ENCODE measurements at places on chromosomes 12 and 14. TPM values are rescaled to one million over a fixed set of nuclear protein-coding genes. Genes with fewer than 3 reads are reported as not detected.
A peak's percentile ranks its signal among the peaks of the same experiment; 100 is the strongest.

GRCh38 chr12:12185414-12185813 lies 81.4 kb downstream of the LRP6 start:
- DNase-seq: no peak

DNA sequence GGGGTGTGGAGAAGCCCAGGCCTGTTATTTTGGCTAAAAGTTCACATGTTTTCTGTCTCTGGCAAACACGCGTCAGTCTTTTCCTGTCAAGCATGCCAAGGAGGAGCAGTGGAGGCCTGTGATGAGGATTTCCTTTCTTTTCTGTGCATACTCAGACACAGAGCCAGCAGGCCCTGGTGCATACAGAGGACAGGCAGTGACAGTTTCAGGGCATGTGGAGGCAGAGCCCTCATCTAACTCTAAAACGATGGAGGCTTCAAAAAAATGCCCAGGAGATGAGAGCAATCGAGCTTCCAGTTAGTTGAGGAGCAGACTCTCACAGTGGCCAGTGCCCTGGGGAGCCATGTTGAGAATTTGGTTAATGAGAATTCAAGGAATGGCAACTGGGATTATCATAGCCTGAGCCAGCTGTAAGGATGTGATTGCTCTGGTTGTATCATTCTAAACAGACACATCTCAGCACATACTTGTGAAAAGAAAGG lies 66.5 kb downstream of the TRAFD1 start:
- DNase-seq: peak; percentile 79

DNA sequence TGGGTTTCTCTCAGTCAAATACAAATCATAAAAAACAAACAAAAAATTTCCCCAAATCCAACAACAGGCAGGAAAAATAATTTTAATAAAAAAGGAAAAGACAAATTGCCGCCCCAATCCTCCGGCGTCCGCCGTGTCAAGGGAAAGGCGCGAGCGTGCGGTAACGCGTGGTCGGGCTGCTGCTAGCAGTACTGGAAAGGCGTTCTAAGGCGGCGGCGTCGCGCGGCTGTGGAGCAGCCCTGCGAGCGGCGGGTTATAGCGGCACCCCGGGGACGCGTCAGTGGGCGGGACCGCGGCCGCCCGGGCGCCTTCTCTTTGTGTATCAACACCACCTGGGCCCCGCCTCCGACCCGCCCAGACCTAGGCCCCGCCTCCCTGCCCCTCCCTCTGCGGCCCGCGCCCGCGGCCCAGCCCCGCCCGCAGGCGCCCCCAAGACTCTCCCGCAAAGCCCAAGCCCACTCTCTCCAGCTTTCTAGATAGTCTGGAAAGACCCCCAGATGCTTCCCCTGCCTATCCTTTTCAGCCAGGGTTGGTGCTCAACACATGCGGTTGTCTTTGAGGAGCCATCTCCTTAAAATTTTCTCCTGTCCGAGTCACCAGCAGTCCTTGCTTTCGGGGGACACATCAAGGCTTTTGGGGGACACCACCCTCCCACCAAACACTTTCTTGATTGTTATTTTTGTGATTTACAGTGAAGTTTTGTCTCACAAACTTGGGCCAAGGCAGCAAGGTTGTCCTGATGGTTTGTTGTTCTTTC lies at the start of gene SLC38A2:
Gene SLC38A2, minus strand, starts transcription at position 230 of the 757 bp plus-strand sequence. CDS start 1,480 bp downstream, outside the sequence.
- peak; percentile 81 for DNase-seq

DNA sequence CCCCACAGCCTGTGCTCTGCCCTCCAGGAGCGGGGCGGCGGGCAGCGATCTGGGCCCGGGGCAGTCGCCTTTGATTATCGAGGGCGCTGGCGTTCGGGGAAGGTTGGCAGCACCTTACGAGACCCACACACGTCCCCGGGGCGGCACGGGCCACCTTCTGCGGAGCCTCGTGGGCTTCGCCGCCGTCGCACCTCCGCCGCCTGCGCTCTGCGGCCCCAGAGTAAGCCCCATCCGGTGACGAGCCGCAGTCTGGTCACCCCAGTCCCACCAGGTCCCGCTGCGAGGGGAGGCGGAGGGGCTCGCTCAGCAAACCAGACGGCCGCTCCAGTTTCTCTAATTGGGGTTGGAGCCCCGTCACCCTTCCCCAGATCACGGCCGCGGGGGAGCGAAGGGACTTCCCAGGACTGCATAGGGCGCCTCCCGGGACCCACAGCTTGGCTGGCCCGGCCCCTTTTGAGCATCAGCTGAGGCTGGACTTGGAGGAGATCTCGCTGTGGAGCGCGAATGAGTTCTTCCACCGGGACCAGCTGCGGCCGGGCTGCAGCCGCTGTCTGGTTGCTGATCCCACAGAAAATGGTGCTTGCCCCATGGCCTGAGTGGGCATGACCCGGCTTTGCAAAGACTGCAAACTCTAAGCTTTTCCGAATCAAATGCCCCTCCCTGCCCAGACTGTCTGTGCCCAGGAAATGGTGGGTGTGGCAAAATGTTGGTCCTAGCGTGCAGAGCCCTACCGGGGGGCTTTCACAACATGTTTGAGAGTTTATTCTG lies 560 bp downstream of the LGALS3 start:
- peak; percentile 66 for DNase-seq

- no peak for DNase-seq
Observed at GRCh38 chr12:99035803-99036202, 390.7 kb downstream of the APAF1 start.

GRCh38 chr14:97219431-97220017 lies 422.3 kb downstream of the VRK1 start:
- no peak for DNase-seq

- DNase-seq: no peak
Observed at GRCh38 chr12:46442738-46443137, 70.2 kb upstream of the SLC38A2 start.

- no peak for DNase-seq
Observed at GRCh38 chr12:123171967-123172366, 21.1 kb upstream of the PITPNM2 start.

GRCh38 chr14:75258079-75258802 lies 20.4 kb upstream of the FOS start:
- no peak for DNase-seq

DNA sequence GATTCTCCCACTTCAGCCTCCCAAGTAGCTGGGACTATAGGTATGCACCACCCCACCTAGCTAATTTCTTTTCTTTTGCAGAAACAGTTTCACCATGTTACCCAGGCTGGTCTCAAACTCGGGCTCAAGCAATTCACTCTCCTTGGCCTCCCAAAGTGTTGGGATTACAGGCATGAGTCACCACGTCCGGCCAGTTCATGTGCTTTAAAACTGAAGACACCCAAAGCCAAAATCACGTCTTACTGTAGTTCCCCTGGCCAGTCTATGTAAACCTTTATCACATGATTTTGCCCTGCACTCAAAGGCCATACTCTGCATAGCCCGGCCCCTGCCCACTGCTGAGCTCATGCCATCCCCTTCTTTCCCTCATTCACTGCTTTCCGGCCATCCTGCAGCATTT lies 4.5 kb downstream of the ALKBH2 start:
- DNase-seq: no peak

DNA sequence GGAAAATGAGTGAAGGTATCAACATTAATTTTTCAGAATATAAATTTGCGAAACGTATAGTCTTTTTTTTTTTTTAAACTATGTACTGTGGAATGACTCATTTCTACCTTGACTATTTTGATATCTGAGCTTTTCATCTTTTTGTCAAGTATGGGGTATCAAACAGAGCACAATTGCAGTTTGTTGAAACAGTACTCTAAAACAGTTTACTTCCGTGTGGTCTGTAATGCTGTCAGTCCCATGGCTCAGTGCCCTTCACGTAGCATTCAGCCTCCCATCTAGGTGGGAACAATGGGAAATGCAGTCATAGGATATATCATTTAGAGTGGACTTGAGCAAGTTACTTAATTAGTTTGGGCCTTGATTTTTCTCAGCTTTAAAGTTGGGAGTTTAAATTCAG lies 139.5 kb downstream of the ERC1 start:
- DNase-seq: peak; percentile 10

GRCh38 chr14:65164068-65164824 lies 61.9 kb upstream of the MAX start:
- no peak for DNase-seq

GRCh38 chr14:46008348-46008747 lies 643.2 kb downstream of the RPL10L start:
- DNase-seq: no peak

DNA sequence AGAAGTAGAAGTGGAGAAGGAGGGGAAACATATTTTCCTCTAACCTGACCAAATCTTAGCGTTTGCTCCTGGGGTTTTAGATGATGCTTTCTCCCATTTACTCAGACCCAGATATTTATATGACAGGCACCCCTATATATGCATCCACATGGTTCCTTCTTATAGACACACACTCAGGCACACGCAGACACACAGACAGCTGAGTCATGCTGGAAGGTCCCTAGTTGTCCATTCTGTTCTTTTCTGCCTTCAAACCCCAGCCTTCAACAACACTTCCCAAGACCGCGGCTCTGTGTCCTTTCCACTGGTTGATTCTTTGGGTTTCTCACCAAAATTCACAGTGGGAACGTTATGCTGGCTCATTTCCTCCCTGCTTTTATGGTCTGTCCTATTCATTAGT lies 52.1 kb downstream of the HSPB8 start:
- no peak for DNase-seq

- peak; percentile 53 for DNase-seq
Observed at GRCh38 chr12:124667506-124668326, 100.3 kb upstream of the NCOR2 start.

DNA sequence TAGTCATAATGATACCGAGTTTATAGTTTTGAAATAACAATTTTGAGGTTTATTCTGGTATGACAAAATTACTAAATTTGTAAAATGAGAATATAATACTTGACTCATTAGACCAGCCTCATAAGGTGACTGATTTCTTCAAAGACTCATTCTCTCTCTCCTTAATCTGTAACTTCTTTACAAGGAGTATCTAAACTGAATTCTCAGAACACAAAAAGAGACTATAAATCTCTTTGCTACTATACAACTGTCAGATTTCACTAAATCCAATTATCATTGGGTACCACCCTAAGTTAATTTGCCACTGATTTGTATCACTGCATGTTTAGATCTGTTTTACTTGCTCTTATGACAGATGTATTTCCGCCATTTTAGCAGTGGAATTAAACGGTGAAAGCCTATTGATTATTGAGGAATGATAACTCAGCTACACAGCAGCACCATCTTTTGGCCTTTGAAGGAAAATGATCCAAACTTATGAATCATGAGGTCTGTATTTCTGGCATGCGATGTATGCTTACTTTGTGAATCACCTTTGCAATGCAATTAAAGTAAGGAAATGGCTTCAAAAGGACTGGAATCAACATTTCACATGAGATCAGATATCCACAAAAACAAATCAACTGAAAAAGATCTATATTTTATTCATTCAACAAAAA lies 161.2 kb downstream of the RERGL start:
- DNase-seq: peak; percentile 87

DNA sequence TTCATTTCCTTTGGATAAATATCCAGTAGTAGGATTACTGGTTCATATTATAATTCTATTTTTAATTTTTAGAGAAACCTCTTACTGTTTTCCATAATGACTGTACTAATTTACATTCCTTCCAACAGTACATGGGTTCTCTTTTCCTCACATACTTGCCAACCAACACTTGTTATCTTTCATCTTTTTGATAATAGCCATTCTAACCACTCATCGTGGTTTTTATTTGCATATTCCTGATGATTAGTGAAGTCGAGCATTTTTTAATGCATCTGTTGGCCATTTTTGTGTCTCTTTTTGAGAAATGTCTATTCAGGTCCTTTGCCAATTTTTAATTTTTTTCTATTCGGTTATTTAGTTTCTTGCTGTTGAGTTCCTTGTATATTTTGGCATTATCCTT lies 457.7 kb upstream of the PDE3A start:
- DNase-seq: no peak

DNA sequence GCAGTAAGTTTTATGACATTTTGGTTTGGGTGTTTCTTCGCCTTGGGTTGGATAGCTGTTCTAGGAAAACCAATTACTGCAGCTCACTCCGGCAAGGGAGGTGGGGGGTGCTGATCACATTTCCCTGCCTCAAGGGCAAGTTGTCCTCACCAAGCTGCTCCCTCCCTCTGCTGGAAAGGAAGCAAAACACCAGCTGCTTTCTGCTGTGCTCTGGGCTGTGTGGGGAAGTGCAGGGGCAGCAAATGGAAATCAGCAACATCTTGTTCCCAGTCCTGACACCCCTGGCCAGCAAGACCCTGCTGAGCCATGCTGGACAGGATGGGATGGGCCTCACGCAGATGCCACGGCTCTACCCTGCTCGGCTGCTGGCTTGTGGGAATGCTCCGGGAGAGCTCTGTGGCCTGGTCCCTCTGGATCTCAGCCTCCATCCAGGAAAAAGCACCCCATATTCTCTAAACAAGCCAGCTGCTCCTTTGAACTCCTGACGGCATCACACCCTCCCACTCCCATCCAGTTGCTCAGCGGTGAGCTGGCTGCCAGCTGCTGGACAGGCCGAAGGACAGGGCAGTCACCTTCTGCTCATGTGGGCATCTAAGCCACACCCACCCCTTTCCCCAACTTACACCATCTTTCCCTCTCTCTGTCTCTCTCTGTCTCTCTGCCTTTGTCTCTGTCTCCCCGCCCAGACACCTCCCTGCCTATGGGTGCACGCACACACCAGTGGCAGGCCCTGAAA lies 52.4 kb upstream of the EIF5 start:
- DNase-seq: peak; percentile 29

- no peak for DNase-seq
Observed at GRCh38 chr12:91099836-91100235, 11.5 kb downstream of the LUM start.

DNA sequence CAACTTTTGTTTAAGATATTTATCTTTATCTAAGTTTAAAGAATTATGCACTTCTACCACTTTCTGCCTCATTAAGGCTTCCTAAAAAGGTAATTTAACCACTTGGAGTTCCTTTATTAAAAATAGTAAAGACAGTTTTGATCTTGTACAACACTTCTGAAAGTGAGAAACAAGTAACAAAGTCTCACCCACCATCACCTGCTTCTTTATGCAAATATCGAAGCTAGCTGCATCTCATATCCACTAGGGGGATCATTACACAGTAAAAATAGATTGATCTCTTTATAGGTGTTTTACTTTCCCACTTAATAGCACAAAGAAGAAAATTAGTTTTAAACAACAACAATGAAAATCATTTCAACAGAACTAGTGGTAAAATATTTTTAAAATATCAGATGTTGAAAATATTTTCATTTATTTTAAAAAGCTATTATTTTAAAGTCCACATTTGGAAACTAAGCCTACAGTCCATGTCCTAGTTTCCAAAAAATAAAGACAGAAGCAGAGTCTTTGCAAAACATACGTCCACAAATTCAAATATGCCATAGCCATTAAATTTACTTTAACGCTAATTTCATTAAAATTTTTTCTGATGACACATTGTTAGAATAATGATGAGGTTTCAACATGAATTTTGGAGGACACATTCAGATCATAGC lies 160.0 kb upstream of the SOX5 start:
- no peak for DNase-seq

Gene FOXN4
- total RNA-seq: not detected

Gene AMN
- 0.44 TPM for total RNA-seq

Gene CCDC184
- total RNA-seq: 1.4 TPM

Gene HOXC10
- 19.6 TPM for total RNA-seq

Gene STAB2
- total RNA-seq: not detected

Gene CCDC88C
- total RNA-seq: 5.0 TPM

Gene FITM1
- 0.32 TPM for total RNA-seq

Gene WDHD1
- 30.0 TPM for total RNA-seq

Gene TAS2R10
- not detected for total RNA-seq

Gene ANO4
- 16.6 TPM for total RNA-seq

Gene GARIN6
- total RNA-seq: not detected

Gene PCNX4
- 43.9 TPM for total RNA-seq

Gene ADSS1
- total RNA-seq: 1.2 TPM

Gene INHBC
- not detected for total RNA-seq

Gene PLEKHH1
- total RNA-seq: 3.5 TPM

Gene PTPN6
- total RNA-seq: 22.5 TPM

Gene LYZ
- not detected for total RNA-seq
